ENCODE measurements at places on chromosomes 16 and 17. TPM values are rescaled to one million over a fixed set of nuclear protein-coding genes. Genes with fewer than 3 reads are reported as not detected.

The CCL4 gene
- 6.0 TPM for total RNA-seq

The ZNF287 gene
- total RNA-seq, result 10.2 TPM

The TNFRSF17 gene
- not detected for total RNA-seq

The IL34 gene
- 4.7 TPM for total RNA-seq

The PABPN1L gene
- total RNA-seq, result not detected

The LRRC37A gene
- total RNA-seq, result 3.0 TPM

The ABR gene
- total RNA-seq, result 44.8 TPM

The ALDH3A1 gene
- total RNA-seq, result 3.6 TPM

The KDM6B gene
- 22.2 TPM for total RNA-seq

The TBC1D3G gene
- total RNA-seq, result 0.29 TPM

The ACSM2A gene
- 57.6 TPM for total RNA-seq

The KRTAP4-9 gene
- not detected for total RNA-seq

The NAGS gene
- 8.9 TPM for total RNA-seq

The ESRP2 gene
- total RNA-seq, result 16.1 TPM

The SGSH gene
- total RNA-seq, result 27.5 TPM

The PHF12 gene
- 38.2 TPM for total RNA-seq

The HBA2 gene
- 14,996 TPM for total RNA-seq

The PRR15L gene
- 14.5 TPM for total RNA-seq

Measured in metanephros (tissue), 2 donors.